ENCODE measurements at places on chromosomes 16 and 17.
A peak's percentile ranks its signal among the peaks of the same experiment; 100 is the strongest.

GRCh38 chr17:2770129-2770528, 20.7 kb upstream of the CCDC92B start:
- no peak for DNase-seq

- peak; percentile 42 for DNase-seq
These were observed 25.6 kb downstream of the WIPI1 start for GRCh38 chr17:68431661-68432071.

- peak; percentile 46 for DNase-seq
These were observed 702 bp downstream of the TENT4B start for GRCh38 chr16:50153596-50154419.

GRCh38 chr17:63928966-63929695, 3.0 kb downstream of the CD79B start:
- DNase-seq: no peak

DNA sequence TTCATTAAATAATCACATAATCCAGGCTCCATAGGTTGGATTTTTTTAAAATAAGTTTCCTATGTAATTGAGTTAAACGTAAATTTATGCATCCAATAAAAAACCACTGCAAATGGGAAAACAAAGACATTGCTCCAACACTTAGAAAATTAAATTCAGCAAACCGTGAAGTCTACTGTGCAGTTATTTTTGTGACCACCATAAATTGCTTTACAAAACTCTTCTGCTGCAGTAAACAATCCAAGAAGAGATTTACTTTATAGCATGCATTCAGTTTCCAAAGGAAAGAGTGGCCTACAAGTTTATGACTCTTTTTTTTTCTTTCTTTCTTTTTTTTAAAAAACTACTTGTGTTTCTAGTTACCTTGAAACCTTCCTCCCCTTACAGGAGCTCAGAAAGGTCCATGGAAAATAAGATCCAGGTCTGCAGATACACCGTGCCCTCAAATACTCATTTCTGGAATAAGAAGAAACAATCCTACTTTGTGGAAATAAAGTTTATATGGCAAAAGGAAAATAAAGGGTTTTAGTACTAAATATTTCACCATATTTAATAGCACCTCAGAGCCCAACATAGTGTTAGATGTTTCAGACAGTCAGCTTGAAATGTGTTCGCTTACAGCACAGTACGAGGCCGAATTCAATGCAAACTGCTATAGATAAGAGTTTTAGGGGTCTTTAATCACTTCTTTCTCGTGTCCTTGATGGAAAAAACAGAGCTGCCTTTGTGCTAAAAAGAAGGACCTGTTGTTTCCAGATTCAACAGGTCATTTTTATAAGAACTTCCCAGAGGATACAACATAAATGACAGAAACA, 3.2 kb downstream of the HS3ST3A1 start:
- DNase-seq: no peak

GRCh38 chr17:21089933-21090901, 36.5 kb upstream of the DHRS7B start:
- DNase-seq: no peak

DNA sequence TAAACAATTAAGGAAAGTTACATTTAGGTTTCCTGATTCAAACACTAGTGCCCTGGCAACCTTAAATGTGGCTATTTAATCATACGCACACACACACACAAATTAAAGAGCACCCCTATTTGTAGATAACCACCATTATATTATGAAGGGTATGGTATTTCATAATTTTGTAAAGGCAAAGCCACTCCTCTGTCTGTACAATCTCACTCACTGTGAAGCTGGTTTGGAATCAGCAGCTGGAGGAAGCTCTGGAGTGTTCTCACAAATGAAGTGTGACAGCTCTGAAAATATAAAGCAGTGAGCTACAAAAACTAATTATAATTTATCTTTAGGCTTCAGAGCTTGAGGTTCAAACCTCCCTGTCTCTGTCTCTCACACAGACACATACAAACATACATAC, 57.9 kb upstream of the KCNJ16 start:
- DNase-seq: no peak

GRCh38 chr16:73735018-73735417, 561.6 kb upstream of the PSMD7 start:
- no peak for DNase-seq

DNA sequence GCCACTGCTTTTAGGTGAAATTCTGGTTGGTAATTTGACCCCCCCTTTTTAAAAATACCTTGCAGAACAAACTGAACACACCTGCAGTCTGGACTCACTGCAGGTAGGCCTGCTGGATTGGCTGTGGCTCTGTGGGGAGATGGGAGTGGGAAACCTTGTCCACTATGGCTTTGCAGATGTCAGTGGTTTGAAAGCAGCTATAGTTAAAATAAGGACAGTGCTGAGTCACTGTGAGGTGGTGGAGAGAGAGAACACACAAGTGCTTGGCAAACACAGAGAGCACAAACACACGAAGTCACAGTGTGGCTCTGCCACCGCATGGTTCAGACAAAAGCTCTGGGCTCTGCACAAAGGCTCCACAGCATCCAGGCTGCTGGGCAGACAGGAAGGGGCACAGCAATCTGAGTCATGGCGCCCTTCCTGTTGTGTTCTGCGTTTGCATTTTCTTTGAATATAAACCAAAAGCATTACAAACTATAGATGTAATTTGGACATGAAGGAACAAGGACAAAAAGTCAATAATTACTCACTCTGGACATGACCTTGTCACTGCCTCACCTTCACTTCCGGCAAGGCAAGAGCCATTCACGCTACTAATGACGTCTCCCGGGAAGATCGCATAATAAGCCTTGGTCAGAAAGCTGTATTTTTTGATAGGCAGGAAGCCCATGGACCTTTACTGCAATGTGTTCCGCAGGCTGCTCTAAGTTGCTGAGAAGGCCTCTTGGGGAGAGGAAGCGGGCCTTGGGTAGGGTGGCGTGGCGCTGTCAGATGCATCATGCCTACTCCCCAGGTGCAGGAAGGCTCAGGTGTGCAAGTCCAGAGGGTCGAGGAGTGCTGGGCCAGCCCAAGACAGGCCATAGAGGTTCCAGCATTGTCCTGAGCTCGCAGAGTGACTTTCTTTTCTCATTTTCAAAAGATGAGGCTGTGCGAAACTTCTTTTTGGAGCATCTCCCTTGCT, 60.1 kb upstream of the MED9 start:
- DNase-seq: no peak

Measured in stimulated activated naive CD8-positive, alpha-beta T cell treated with anti-CD3 and anti-CD28 coated beads, Interleukin-15, Interleukin-2, amounts not matched to agents 100 U/mL and 50 U/mL, for 24 hours (primary cell).